ENCODE measurements at places on chromosomes 6 and 20. TPM values are rescaled to one million over a fixed set of nuclear protein-coding genes. Genes with fewer than 3 reads are reported as not detected.

DNA sequence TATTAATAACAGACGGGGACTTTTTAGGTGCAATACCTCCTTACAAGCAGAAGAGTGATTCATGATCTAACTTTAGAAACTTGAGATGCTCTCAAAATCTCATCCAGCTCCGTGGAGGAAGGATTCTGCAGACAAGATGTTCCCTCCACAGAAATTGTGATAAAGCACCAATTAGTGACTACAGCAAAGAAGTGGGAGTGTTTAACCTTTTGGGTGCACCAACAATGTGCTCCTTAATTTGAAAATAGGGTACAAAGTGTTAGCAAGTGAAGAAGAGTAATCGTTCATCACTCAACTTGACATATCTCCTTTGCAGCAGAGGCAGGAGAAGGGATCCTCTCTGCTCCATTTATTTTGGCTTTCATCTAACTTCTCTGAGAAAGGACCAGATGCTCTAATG is 22.8 kb upstream of the SCP2D1 start:
- DNase-seq: no peak

DNA sequence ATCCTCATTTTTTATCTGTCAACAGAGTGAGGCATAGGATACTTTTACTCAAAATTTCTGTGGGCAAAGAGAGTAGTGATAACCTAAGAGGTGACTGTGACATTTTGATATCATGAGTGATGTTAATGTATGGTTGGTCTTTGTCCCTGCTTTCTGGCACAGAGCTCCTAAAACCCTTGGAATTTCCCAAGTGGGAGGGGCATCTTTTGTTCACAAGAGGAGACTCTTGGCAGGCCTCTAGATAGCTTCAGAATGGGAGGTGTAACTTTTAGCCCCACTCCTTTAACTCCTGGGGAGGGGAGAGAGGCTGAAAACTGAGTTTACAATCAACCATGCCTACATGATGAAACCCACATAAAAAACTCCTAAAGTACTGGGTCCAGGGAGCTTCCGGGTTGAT is 527.8 kb downstream of the RFPL4B start:
- DNase-seq: no peak

- no peak for DNase-seq
Observed at GRCh38 chr6:105545228-105545920, 142.5 kb upstream of the PREP start.

DNA sequence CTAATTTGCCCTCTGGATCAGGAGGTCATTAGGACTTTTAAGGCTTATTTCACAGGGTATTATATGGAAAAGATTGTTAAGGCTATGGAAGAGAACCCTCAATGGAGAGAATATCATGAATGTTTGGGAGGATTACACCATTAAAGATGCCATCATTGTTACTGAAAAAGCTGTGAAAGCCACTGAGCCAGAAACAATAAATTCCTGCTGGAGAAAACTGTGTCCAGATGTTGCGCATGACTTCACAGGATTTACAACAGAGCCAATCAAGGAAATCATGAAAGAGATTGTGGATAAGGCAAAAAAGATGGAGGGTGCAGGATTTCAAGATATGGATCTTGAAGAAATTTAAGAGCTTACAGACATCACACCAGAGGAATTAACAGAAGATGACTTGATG is 798.3 kb upstream of the SLC35B3 start:
- no peak for DNase-seq

GRCh38 chr20:29409833-29410805 is 1847.3 kb upstream of the DEFB115 start:
- no peak for DNase-seq

DNA sequence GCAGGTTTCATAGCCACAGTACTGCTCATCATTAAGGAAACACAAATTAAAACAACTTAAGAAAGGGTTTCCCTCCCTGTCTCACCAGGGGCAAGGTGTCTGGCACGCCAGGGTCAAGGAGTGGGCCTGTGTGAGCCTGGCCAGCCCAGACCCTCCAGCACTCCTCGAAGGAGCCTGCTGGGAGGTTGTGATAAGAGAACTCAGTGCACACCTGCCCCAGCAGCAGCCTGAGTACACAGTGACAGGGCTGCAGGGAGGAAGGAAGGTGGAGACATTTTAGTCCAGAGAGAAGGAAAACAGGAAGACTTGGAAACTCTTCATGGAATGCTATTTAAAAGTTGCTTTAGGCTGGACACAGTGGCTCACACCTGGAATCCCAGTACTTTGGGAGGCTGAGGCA is 14.1 kb downstream of the NINL start:
- no peak for DNase-seq

DNA sequence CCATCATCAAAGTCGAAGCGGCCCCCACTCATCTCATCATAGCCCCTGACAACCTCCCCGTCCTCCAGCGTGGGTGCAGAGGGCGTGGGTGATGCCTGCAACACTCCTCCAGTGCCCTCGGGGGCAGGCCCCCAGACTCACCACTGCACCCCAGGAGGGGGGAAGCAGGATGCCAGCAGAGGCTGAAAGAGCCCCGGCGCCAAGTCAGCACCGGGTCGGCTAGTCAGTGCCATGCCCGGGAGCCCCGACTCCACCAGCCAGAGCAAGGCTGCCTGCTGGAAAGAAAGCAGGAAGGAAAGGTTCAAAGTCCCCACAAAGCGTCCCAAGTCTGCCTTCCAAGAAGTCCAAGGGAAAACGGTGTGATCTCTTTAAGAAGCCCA is 324 bp downstream of the JPH2 start:
- peak; percentile 28 for DNase-seq

DNA sequence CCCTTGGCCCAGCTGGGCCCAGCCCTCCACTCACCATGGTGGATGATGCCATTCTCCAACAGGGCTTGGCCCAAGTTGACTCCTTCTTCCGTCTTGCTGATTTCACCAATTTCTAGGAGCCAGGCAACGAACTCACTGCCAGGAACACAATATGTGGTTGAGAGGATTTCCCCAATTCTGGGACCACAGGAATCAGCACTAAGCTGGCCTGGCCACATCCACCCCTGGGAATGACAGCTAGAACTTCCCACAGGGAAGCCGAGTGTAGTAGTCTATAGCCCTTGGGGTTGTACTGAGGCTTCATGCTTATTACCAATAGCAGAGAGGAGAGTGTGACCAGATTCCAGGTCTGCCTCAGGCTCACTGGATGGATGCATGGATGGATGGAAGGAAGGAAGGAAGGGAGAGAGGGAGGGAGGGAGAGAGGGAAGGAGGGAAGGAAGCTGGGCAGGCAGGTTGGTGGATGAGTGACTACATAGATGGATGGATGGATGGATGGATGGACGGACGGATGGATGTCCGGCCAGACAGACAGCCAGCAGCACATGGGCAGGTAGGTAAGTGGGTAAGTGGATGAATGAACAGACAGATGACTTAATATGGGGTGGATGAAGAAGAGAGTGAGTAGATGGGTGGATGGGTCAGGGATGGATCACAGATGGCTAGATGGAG is 146.5 kb downstream of the PREX1 start:
- no peak for DNase-seq

DNA sequence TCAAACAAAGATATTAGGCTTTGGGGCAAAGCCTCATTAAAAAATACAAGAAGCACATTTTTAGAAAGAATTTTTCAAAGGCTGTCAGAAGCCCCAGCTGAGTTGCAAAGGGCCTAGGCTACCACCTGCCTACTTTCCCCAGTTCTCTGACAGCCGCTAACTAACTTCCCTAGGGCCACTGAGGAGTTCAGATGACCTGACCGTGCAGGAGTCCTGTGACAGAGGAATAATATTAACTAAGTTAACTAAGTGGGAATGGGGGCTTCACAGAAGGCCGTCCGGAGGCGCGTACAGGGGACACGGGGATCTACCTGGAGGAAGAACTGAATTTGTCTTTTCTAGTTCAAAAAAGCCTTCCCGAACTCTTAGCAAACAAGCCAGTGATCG is 884 bp downstream of the MCHR2 start:
- no peak for DNase-seq

- no peak for DNase-seq
Observed at GRCh38 chr6:43469947-43470346, 7.4 kb upstream of the TJAP1 start.

- DNase-seq: no peak
Observed at GRCh38 chr20:45029884-45030283, 63.6 kb downstream of the STK4 start.

GRCh38 chr6:150229436-150230163 is 86.8 kb downstream of the PPP1R14C start:
- no peak for DNase-seq

DNA sequence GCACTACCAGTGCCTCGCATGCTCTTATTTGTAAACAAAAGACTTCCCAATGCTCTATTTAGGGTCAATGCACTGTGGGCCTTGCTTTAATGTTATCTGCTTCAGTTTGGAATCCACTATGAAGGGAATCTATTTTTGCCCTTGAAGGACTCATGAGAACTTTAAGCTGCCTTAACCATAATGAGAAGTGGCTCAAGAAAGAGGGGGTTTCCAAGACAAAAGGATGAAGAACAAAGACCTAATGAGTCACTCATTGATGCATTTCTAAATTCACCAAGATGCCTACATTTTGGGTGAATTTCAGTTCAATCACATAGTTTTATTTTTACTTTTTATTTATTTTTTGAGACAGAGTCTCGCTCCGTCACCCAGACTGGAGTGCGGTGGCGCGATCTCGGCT is 228.2 kb downstream of the LY86 start:
- no peak for DNase-seq

GRCh38 chr6:137736048-137736818 is 130.8 kb upstream of the TNFAIP3 start:
- no peak for DNase-seq

- DNase-seq: no peak
Observed at GRCh38 chr6:150830439-150831165, 34.9 kb upstream of the MTHFD1L start.

GRCh38 chr20:21102603-21103311 is 3.4 kb downstream of the LINC00237 start:
- DNase-seq: peak; percentile 72

DNA sequence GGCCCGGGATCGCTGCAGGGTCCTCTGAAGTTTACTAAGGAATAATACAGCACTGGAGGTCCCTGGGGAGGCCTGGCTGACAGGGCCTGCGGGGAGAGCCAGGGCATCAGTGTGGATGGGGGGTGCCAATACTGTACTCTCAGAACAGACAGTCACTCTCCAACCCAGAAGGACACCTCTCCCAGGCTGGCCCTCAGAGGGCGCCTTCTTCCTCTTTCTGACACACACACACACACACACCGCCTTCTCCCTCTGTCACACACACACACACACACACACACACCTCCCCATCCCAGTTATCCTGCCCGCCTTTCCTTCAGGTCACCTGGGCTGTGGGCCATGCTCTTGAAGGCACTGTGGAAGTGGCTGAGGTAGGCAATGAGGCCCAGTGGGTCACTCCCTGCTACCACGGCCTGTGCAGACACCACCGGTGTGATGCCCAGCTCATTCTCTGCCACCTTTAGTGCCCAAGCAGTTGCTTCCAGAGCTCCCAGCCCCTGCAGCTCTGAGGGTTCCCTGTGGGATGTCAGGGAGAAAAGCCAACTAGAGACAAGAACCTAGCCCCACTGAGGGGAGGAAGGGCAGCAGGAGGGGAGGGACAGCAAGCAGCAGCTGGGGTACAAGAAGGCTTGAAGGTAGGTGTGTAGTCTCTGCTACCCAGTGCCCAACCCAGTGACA is 7.5 kb downstream of the SMPD2 start:
- DNase-seq: no peak

DNA sequence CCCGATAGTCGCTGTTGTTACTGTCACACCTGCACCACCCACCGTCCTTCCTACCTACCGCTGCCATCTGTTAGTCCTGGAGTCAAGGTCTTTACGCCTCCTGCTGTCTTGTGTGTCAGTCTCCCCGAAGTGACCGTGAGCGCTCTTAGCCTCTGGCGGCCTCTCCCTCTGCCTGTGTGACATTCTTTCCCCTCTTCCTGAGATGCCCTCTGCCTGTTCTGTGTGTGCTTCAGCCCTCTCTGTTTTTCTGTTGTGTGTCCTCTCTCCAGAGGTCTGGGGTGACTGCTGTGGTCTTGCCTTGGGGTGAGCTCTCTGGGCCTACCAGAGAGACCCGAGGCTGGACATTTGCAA is 54.9 kb downstream of the TCP11 start:
- no peak for DNase-seq

- DNase-seq: no peak
Observed at GRCh38 chr6:170210651-170211403, 80.1 kb downstream of the DLL1 start.

DNA sequence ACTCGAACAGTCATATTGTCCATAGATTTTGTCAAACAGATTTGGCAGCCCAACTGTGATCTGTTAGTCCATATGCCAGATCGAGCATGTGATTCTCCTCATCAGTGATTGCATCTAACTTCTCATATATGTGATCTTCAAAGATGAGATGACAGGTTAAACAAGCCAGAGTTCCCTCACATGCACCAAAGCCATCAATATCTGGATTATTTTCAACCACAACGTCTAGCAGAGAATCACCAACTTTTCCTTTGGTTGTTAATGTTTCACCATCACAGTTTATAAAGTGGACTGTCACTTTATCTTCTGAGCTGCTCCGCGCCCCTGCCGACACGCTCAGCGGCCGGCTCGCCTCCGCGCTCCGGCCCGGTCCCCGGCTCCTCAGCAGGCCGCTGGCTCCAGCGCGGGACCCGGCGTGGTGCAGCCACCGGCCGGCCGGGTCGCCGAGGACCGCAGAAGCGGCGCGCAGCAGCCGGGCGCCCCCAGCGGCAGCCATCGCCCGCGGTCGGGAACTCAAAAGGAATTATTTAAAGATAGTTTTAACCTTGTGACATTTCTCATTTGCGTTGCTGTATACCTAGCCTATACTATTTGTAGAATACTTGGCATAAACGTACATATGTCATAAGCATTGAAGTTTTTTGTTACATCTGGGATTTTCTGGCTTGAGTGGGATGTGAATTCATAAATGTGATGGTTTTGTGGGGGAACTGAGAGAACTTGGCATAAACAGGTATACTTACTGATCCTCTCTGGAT is 40.1 kb upstream of the DYNLRB1 start:
- DNase-seq: peak; percentile 19

DNA sequence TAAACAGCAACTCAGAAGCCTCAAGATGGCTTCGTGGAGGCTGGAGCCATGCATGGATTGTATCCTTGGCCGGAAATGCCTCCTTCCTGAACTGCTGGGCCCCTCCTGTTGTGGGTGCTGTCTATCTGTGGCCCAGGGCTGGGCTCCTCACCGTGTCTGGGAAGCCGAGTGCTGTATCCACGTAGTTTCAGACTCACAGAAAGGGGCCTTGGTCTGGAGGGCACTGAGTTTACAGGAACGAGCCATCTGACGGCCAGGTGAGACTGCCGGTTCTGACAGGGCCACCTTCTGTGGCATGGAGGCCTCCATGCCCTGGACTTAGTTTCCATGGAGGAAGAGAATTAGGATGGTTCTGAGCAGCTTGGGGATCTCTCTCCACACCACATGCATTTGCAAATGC is 142.2 kb downstream of the ERMARD start:
- DNase-seq: no peak

BMP6 gene
- 1.2 TPM for total RNA-seq

PROKR2 gene
- 2.0 TPM for total RNA-seq

NDRG3 gene
- 26.0 TPM for total RNA-seq

IPCEF1 gene
- total RNA-seq: 1.2 TPM

COL19A1 gene
- not detected for total RNA-seq

CALHM5 gene
- total RNA-seq: 0.07 TPM

FUCA2 gene
- 55.4 TPM for total RNA-seq

LY6G6D gene
- total RNA-seq: not detected

SPTLC3 gene
- total RNA-seq: 0.13 TPM

MMP24OS gene
- 44.0 TPM for total RNA-seq

C20orf144 gene
- 0.21 TPM for total RNA-seq
